ENCODE measurements at places on chromosomes 13 and 19.

GRCh38 chr19:4278010-4278409 lies 1.1 kb upstream of the SHD start:
- DNase-seq: no peak

DNA sequence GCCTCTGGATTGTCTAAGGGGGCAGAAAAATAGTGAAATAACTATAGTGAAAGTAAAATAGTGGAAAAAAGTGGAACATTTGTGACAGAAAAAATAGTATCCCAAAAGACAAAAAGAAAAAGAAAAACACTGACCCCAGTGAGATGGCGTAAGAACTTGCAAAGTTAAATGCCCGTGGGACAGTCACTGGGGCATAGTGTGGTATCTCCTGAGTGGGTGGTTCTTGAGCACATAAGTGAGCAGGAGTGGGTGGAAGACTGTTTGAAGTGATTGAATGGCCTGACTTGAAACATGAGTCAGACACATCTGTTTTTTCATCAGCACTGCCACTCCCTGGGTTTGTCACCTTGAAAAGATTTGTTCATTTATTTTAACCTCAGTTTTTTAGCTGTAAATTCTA lies 2.5 kb downstream of the ZNF430 start:
- DNase-seq: no peak

DNA sequence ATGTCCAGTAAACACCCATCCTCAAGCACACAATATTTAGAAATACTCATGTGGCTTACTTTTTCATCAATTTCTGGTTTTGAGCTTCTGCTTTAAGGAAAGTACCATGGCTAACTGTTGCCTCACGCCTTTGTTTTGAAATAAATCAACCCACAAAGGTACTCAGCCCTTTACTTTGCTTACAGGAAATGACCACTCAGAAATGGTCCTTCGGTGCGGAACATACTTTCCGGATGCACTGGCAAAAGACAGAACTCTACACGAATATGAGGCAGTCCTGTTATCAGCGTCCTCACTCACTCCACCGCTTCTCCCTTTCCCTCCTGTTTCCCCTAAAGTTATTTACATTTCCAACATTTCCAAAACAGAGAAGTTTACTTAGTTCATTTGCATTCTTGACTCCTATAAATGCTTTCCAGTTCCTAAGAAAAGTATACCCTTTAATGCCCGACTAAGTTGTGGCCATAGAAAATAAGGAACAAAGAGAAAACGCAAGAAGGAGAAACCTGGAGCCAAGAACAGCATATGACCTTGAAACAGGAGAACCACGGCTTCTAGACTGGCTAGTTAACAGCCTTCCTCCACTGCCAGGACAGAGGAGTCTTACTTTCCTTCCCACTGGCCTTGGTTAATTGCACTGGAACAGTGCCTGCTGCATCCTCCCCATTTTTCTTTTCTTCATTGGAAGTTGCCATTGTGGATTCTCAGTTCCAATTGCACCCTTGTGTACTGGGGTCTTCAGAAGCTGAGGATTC lies 10.6 kb downstream of the FPR2 start:
- no peak for DNase-seq

- DNase-seq: no peak
Measured at GRCh38 chr19:9485140-9485539, 13.3 kb downstream of the ZNF560 start.

- no peak for DNase-seq
Measured at GRCh38 chr13:36666477-36667229, 7.2 kb upstream of the SERTM1 start.

- DNase-seq: no peak
Measured at GRCh38 chr13:97749174-97749573, 204.3 kb upstream of the IPO5 start.

- no peak for DNase-seq
Measured at GRCh38 chr19:15124572-15125231, 17.5 kb downstream of the SYDE1 start.

DNA sequence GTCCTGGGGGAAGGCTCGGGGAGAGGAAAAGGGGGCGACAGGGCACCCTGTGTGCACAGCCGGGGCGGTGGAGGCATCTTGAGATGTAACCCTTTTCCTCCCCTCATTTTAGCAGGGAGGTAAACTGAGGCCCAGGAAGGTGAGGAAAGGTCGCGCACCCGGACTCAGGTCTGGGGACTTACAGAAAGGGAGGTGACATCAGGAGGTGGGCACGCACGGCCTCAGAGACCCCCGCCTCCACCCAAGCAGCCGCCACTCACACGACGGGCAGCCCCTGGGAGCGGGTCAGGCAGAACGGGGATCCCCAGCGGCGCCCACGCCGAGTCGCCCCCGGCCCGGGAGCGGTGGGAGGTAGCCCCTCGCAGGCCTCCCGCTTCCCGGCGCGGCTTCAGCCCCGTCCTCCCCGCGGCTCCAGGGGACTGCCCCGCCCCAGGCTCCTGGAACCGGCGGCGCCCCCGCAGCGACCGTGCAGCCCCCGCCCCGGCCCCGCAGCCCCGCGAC lies 477 bp downstream of the PIP5K1C start:
- no peak for DNase-seq

DNA sequence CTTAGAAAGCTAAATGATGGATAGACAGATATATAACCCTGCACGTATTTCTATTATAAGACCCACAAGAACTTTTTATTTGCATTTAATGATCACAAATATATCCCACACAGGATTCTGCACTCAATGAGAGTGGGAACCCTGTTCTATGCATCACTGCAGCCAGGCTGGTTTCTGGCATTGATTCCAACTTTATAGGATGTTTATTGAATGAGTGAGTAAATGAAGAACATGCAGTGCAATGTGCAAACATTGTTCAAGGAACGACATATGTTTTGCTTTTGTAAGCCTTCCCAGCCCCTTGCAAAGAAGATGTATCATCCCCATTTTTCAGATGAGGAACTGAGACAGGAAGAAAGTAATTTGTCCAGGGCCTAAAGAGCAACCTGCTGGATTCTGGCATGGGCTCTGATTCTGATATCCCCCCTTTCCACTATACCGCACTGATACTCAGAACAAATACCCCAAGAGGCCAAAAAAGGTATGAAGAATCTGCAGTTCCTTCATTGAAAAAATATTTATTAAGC lies 246.3 kb downstream of the LACC1 start:
- DNase-seq: no peak

- DNase-seq: no peak
Measured at GRCh38 chr13:75825161-75825560, 189.0 kb downstream of the LMO7 start.

DNA sequence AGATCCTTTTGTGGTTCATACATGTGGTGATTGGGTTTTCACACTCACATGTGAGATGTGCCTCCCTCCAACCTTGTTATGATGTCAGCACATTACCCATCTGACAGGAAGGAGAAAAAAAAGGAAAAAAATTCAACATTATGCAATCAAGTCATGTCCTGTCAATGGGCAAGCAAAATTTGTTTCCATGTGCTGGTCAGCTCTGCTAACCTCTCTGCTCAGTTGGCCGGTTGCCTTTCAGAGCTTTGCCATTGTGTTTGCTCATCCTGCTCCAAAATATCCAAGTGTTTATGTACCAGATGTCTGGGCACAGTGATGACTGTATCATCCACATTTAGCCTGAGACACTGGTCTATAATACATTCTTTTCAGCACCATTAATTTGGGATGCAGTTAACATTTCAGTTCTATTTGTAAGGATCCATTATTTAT lies 27.0 kb upstream of the METTL21C start:
- no peak for DNase-seq

DNA sequence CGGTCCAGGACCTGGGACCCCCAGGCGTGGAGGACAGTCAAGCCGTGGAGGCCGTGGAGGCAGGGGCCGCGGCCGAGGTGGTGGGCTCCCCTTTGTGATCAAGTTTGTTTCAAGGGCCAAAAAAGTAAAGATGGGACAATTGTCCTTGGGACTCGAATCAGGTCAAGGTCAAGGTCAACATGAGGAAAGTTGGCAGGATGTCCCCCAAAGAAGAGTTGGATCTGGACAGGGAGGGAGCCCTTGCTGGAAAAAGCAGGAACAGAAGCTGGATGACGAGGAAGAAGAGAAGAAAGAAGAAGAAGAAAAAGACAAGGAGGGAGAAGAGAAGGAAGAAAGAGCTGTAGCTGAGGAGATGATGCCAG lies 2.3 kb downstream of the KMT2B start:
- no peak for DNase-seq

DNA sequence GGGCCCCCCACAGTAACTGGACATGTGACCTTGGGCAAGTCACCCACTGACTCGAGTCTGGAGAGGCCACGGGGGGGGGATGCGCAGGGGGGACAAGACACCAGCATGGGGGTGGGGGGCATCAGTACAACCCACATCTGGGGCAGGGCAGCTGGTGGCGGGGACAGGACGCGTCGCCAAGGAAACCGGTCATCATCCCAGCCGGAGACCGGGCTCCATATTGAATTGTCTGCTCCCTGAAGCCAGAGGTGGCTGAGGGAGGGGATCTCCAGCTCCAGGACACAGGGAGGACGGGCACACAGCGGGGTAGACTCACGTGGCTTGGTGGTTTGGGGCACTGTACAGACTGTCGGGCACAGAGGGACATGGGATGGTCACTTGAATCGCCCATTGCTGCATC lies 11.4 kb downstream of the ONECUT3 start:
- no peak for DNase-seq

- DNase-seq: no peak
Measured at GRCh38 chr13:54852831-54853230, 1824.2 kb downstream of the OLFM4 start.

DNA sequence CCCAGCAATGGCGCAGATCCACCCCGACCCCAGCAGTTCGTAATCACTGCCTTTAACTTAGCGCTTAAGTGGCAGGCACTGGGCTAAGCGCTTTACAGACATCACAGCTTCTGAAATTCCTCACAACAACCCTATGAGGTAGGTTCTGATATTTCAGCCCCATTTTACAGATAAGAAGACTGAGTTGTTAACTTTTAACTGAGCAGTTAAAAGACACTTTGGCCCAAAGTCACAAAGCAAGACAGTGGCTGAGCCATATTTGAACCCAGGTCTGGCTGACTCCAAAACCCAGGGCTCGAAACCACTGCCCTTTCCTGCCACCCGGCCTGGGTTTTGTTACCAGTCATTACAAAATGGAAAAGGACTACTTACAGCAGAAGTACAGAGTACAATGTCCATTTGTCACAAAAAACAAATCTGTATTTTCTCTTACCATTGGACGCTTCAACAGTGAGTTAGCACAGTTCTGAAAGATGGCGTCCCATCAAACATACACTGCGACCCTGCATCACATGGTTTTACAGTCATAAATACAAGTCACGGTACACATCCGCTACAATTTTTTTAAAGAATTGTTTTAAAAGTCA lies 8.5 kb downstream of the HNRNPL start:
- DNase-seq: no peak

Data from stimulated activated CD4-positive, alpha-beta T cell treated with anti-CD3 and anti-CD28 coated beads, Interleukin-1b, Interleukin-23, amount 100 ng/mL, for 4 hours (primary cell).